Iris pigment epithelial cell (primary cell): ENCODE measurements at places on chromosomes 1 and 21.

GRCh38 chr1:5393603-5394002, 598.6 kb downstream of the NPHP4 start:
- DNase-seq = no peak

GRCh38 chr1:50279622-50280330, 143.5 kb downstream of the DMRTA2 start:
- DNase-seq = peak; percentile 19

GRCh38 chr1:196309386-196309785, 298.9 kb downstream of the KCNT2 start:
- peak; percentile 9 for DNase-seq

GRCh38 chr1:219783605-219784235, 144.6 kb downstream of the SLC30A10 start:
- DNase-seq = no peak

GRCh38 chr1:196678510-196678884, 26.7 kb downstream of the CFH start:
- peak; percentile 91 for DNase-seq

- DNase-seq = no peak
Observed at GRCh38 chr1:23793861-23794731, 3.2 kb downstream of the LYPLA2 start.

DNA sequence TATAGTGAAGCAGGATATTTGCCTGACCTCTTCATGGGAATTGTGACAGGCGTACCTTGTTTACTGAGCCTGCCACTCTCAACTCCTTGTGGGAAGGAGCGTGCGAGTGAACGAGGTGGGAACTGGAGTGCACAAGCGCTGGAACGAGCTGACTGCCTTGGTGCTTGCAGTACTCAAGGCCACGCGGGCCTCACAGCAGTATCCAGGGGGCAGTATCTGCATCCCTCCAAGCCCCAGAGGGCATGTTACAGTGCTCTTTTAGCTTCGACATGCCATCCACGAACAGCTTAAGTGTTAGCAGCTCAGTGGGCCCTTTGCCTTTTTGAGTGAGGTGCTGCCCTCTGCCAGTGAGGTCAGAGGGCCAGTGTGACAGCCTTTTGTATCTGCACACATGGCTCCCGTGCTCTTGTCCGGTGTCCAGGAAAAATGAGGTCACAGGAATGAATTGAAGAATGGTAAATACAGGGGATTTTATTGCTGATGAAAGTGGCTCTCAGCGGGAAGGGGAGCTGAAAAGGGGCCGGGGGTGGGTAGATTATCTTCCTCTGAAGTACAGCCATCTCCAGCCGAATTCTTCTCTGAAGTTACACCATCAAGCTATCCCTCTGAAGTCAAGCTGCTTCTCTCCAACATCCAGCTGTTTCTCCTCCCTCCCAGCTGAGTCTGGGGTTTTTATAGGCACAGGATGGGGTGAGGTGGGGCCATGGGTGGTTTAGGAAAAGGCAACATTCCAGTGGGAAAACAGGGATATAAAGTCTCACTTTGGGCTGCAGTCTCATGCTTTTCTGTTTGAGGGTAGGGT, 69.3 kb downstream of the EPB41 start:
- no peak for DNase-seq

- DNase-seq = no peak
Observed at GRCh38 chr1:206447422-206447765, 22.9 kb upstream of the IKBKE start.

DNA sequence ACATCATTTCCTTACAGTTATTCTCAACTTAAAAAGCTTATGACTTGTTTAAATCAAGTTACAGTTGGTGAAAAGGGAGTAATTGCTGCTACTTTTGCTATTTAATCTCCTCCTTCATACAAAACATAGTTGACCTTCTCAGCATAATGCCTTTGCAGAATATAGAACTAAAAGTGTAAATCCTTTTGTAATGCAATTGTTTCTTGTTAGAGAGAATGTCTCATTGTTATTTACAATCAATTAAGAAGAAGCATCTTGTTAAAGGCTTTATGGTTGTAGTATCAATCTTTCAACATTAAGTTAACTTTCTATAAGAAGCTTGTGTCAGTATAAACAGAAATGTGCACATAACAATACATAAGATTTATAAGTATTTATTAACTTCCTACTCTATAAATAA, 360.7 kb downstream of the BRINP3 start:
- no peak for DNase-seq

DNA sequence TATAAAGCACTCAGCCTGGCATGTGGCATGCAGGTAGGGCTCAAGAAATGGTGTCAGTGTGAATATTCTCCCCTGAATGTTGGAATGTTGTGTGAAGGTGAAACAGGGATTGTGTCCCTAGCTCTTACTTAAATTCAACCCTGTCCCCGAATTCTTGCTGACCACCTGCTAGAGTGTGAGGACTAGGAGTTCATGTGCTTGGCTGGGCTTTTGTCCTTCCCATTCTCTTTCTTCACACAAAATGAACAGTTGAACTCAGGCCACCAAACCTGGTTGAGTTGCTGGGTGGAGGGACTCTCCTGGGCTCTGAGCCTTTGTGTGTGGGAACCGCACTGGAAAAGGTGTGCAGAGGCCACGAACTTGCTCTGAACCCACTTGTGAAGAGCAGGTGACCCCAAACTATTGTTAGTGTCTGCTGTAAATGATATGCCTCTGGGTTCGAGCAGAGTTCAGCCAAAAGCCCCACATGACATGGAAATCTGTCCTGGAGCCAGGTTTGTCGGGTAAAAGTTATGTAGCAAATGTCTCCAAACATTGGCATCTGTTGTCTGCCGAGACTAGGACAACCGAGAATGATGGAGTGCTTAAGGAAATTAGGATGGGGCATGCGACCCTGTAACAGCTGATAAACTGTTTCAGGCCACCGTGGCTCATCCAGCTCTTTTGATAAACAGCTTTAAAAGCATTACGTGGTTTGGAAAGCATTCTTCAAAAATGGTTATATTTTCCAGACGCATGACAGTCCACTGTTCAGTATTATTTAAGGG, 144.2 kb downstream of the DHRS3 start:
- peak; percentile 67 for DNase-seq

GRCh38 chr1:239799617-239800016, 292.1 kb upstream of the FMN2 start:
- DNase-seq = no peak

DNA sequence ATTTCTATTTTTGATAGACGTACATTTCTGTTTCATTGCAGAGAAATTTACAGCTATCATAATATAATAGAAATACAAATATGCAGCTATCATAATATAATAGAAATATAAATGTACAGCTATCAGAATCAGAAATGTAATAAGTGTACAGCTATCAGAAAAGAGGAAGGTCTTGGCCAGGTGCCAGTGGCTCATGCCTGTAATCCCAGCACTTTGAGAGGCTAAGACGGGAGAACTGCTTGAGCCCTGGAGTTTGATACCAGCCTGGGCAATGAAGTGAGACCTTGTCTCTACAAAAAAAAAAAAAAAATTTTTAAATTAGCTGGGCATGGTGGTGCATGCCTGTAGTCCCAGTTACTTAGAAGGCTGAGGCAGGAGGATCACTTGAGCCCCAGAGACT, 37.9 kb downstream of the PIGM start:
- DNase-seq = no peak

- no peak for DNase-seq
Observed at GRCh38 chr1:2098839-2099785, 48.9 kb downstream of the PRKCZ start.

- no peak for DNase-seq
Observed at GRCh38 chr1:24991697-24992096, 61.6 kb upstream of the RUNX3 start.

DNA sequence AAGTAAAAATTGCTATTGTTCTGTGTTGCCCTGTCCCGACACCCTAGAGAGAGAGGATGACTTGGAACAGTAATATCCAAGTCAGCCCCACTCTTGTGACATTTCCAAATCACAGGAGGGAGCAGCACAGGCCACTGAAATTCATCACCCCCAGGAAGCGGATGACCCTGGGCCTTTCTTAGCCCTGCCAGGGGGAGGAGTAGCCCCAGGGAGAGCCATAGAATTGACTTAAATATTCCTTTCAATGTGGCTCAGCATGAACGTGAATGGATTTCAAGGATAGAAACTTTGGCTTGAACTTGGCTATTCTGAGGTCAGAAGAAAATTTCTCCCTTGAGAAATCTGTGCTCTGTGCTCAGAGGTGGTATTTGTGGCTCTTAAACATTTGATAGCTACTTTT, 80.6 kb downstream of the CENPF start:
- DNase-seq = no peak

DNA sequence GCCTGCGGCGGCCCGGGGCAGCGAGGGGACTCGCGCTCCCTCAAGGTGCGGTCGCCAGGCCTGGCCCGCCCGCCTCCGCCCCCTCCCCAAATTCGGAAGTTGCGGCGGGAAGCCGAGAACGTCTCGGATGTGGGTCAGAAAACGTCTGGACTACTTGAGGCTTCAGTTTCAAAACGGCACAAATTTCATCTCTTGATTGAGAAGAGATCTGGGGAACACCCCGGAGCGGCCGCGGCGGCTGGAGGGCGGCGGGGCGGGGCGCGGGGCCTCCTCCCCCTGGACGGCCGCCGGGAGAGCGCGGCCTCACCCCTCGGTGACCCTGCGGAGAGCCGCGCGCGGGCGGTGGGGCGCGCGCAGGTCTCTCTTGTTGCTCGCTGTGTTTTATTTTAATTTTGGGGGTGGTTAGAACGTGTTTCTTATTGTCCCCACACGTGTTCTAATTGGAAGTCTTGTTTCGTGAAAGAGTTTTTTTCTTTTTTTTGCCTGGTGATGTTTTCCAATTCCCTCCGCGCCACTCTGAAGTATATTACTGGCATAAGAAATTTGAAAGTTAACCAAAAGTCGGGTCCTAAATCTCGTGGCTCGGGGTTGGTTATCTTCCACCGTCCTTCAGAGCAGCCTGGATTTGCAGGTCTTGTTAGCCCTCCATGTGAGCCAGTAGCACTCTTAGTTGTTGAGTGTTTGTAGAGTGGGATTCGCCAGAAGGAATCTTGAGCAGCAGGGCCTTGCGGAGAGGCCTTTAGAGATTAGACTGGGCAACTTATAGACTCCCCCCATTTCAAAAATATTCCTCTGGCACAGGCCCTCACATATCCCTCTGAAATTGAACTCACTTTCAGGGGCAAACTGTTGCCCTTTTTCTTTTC, 749 bp downstream of the PCBP3 start:
- peak; percentile 43 for DNase-seq

DNA sequence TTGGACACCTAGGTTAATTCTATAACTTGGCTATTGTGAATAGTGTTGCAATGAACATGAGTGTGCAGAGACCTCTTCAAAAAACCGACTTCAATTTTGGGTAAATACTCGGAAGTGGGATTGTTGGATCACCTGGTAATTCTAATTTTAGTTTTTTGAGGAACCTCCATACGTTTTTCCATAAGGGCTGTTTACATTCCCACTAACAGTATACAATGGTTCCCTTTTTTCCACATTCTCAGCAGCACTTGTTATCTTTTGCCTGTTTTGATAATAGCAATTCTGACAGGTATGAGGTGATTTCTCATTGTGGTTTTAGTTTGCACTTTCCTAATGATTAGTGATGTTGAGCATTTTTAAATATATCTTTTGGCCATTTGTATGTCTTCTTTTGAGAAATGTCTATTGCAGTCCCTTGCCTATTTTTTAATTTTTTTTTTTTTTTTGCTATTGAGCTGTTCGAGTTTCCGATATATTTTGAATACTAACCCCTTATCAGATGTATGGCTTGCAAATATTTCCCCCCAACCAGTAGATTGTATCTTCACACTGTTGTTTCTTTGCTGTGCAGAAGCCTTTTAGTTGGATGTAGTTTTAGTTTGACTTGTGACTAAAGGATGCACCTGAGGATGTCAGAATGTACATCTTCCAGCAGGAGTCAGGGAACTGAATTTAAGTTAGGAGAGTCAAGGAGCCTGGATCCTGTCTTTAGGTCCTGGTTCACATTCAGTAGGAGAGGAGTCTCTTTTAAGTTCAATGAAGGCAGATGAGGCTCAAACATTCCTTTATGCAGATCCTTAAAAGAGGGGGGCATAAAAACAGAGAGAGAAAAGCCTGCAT, 120.0 kb downstream of the S1PR1 start:
- DNase-seq = no peak

DNA sequence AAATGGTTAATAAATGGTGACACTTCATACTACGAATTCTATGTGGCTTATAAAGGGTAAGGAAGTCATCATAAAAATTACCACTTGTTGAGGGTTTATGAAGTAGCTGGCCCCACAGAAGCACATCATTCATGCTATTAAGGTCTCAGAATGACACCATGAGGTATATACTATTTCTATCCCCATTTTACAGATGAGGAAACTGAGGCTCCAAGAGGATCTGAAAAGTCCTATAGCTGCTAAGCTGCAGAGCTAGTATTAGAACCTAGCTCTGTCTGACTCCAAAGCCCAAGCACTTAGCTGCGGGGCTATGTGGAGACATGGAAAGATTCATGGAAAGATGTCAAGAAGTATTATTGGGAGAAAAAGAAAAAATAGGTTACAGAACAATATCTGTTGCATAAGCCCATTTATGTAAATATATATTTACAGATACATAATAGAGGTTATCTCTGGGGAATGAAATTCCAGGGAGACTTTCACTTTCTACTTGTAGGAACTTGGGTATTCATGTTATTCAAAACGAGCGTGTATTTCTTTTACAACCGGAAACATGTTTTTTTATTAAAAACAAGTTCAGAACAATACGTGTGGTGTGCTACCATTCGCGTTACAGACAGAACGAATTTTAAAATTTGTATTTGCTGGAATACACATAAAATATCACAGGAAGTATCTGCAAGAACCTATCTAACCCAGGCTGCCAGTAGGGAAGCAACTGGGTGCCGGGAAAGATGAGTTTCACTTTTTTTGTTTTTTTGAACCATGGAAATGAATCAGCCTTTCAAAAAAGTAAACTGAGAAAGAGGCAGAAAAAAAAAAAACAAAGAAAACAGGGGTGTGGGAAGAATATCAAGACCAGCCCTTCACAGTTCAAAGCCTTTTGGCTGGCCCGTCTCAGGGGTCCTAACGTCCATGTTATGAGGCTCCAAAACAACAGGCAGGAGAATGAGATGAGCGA, 13.4 kb downstream of the SPOCD1 start:
- peak; percentile 53 for DNase-seq

- no peak for DNase-seq
Observed at GRCh38 chr1:56531624-56532349, 47.6 kb downstream of the PLPP3 start.

GRCh38 chr1:21258331-21259134, 31.7 kb downstream of the ECE1 start:
- DNase-seq = no peak

DNA sequence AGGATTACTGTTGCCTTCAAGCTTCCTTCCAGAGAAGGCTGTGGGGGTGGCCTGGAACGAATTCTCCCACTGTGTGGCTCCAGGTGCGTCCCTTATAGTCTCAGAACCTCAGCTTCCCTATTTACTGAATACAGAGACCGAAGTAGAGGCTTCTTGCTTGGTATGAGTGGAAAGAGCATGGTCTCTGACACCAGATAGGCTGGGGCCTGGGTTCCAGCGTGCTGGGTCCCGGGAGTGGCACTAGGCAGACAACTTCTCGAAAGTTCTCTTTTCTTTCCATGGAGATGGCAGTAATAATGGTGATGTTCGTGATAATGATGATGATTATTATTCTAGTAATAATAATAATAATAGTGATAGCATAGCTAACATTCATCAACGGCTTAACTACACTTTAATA, 161.7 kb downstream of the PTPRU start:
- DNase-seq = no peak

GRCh38 chr1:30427545-30427944, 295.8 kb downstream of the MATN1 start:
- DNase-seq = no peak
